Activated CD4-positive, alpha-beta memory T cell treated with anti-CD3 and anti-CD28 coated beads for 36 hours (primary cell): ENCODE measurements at places on chromosomes 4 and X.

GRCh38 chr4:138204507-138204906, 37.6 kb downstream of the SLC7A11 start:
- no peak for DNase-seq

DNA sequence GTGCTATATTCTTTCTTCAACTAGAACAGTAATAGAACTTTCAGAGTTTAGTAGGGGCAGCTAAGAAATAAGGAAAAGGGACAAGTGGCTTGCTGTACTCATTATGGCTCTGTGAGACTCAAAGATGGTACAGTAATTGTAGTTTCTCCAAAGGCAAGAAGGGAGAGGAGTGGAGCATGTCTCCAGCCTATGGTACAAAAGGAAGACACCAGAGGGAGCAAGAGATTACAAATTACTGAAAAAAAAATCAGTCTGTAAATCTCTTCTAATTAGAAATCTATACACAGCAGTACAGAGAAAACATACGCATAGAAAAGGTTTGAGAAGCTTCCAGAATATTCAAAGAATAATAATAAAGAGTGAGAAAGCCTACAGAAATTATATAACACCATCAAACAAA, 61.4 kb downstream of the KLHL4 start:
- no peak for DNase-seq

DNA sequence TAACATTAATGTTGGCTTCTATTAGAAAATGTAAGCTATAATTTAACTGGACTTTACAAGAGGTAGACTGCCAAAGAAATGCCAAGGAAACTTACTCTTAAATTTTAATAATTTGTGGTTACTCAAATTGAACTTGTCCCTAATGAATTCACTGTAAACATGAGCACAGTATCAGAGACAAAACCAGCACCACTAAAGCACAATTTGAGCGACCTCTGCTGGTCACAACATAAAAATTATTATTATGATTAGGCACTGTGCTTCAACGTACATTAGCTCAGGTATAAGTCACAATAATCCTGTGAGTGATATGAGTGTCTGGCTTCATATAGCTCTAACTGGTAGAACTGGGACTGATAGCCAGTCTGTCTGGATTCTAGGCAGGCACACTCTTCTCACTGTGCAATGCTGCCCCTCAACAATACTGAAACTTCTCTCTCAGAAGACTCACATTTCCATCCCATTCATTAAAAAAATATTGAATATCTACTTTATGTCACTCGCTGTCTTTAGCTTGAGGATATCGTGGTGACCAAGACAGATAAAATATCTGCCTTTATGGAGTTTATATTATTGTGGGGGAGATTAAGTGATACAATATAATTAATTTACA, 8.0 kb downstream of the NUDT6 start:
- DNase-seq = no peak

GRCh38 chr4:84920617-84921016, 45.9 kb downstream of the WDFY3 start:
- DNase-seq = no peak

- DNase-seq = no peak
These were observed 746 bp upstream of the AADAT start for GRCh38 chr4:170090352-170091052.

- DNase-seq = no peak
These were observed 11.4 kb upstream of the SLAIN2 start for GRCh38 chr4:48329976-48330375.

GRCh38 chr4:6229095-6229494, 28.7 kb upstream of the JAKMIP1 start:
- no peak for DNase-seq

- DNase-seq = no peak
These were observed 3.1 kb downstream of the IL1RAPL1 start for GRCh38 chrX:28590396-28590795.

GRCh38 chr4:19721587-19721986, 530.1 kb upstream of the SLIT2 start:
- no peak for DNase-seq

DNA sequence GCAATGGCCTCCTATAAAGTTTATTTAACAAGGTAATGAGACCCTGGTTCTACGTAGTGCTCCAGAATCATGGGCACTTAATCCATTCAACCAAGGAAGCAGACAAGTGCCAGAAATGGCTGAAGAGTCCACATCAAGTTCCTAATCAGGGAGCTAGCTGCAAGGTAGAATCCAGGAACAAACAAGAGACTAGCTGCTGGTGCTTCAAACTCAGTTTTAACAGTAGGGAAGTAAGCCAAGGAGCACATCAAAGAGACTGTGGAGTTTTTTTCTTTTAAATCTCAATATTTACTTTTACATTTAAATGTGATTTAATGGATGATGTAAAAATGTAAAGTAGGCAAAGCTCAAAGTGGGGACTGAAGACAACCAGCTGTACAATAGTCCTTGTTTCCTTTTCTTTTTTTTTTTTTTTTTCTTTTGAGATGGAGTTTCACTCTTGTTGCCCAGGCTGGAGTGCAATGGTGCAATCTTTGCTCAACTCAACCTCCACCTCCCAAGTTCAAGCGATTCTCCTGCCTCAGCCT, 630.4 kb downstream of the CCSER1 start:
- no peak for DNase-seq

- DNase-seq = no peak
These were observed 335.7 kb upstream of the FSTL5 start for GRCh38 chr4:162499478-162499877.

- no peak for DNase-seq
These were observed 985 bp upstream of the CXCL11 start for GRCh38 chr4:76036855-76037254.

GRCh38 chr4:112895811-112896608, 153.4 kb upstream of the ANK2 start:
- DNase-seq = peak; percentile 21

- no peak for DNase-seq
These were observed 67.6 kb downstream of the PPP2R2C start for GRCh38 chr4:6404611-6405396.

DNA sequence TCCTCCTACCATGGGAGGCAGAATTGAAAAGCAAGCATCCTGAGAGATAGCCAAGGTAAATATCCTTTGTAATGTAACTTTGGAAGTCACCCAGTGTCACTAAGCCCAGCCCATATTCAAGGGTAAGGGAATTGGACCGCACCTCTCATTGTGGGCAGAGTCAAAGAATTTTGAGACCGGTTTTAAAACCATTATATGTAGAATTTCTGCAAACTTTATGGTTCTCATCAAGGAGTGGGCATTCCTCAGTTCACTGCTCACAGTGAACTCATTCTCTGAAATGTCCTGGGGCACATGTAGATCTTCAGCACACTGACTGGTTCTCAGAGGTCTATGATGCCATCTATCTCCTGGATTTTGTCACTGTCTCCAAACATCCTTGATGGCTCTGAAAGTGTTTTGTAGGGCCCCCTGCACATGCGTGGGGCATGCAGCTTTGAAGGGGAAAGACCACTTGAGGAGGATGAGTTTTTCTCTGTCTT, 35.3 kb upstream of the CHRNA9 start:
- DNase-seq = no peak

DNA sequence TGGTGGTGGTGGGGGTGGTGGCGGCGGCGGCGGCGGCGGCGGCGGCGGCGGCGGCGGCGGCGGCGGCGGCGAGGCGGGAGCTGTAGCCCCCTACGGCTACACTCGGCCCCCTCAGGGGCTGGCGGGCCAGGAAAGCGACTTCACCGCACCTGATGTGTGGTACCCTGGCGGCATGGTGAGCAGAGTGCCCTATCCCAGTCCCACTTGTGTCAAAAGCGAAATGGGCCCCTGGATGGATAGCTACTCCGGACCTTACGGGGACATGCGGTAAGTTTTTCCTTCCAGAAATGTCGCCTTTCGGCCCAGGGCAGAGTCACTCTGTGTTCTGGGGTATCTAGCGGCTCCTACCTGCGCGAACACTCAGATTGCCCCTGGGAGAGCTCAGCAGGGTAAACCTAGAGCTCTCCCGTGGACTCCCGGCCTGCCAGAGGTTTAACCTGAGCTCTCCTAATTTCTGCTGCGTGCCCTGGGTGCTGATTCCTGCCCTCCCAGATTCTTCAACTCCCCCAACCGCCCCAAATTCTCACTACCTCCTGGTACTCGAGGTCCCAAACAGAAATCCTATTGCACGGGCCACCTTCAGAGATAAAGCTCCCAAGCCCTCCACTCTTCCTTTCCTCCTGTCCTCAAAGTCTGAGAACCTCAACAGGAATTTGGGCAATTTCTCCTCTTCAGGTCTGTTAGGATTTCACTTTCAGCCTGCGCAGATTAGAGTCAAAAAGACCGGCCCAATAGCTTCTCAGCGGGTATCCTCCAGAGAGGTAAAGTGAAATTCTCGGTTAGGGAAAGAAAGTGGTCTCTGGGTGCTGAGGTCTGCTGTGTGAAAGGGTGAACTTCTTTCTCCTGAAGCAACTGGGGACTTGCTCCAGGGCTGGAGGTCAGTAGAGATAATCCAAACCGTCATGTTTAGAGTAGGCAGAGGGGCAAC, 2.9 kb downstream of the AR start:
- DNase-seq = no peak

DNA sequence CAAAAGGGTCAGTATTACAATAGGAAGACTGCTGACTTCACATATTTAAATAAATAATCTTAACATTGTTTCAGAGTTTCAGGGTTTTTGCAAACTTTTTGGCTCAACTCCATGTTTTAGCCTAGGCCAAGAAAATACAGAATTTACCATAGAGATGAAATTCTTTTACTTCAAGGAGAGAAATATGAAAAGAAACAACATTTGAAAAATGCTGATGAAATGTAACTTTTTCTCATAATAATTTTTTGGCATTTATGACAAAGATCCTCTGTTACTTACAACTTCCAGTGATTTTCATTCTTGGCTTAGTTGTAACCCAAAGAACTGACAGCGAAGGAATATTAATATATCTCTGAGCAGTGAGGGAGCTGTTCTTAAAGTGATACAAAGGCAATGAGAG, 316.1 kb upstream of the EMCN start:
- no peak for DNase-seq

- DNase-seq = no peak
These were observed 126.1 kb downstream of the SPRY1 start for GRCh38 chr4:123522646-123523045.

DNA sequence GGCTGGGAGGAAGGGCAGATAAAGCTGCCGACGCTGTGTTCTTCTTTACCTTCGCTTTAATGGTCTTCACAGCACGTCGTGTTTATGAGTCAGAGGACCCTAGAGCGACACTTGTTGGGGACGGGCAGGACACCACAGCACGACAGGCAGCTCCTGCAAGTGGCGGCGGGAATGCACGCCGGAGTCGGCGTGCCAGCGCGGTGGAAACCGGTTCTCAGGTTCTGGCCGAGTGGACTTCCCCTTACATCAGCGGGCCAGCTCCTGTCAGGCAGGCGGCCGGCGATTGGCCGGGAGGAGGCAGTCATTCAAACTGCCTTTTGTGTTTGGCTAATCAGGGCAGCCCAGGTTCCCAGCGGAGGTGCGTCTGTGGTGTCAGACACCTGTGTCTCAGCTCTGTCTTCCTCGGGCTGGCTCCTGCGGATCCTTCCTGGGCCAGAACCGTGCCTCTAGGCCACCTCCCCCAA, 150.9 kb downstream of the SHROOM3 start:
- peak; percentile 31 for DNase-seq

- no peak for DNase-seq
These were observed 1.7 kb upstream of the METTL14 start for GRCh38 chr4:118683513-118683912.

DNA sequence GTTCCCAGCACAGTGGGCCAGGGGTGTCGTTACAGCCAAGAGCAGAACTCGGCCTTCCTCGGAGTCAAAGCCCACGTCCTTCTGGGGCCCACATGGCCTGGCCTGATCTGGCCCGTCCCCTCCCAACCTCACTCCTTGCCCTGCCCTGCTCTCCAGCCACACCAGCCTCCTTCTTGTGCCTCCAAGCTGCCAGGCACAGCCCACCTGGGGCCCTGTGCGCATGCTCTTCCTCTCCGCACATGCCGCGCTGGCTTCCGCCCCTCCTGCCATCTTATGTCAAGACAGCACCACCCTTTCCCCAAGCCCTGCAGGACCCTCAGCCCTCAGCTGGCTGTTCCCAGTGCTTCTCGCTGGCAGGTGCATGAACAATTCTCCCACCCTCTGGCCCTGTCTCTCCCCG, 6.8 kb downstream of the HAUS7 start:
- no peak for DNase-seq
